ENCODE measurements at places on chromosomes 11 and 22.

DNA sequence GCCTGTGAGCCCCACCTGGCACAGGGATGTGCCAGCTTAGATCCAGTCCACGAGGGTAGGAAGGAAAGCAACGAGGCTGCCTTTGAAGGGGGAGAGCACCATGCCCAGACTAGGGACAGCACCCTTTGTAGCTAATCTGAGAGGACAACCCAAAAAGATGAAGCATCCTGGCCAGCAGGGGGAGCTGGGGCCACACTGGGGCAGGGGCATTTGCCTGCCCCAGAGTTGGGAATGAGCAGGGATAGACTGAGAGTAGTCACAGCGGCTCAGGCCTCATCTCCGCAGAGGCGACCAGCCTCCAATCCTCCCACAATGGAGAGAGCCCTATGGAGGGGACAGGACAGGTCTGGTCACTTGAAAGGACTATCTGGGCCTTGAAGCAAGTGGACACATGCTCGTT lies 16.4 kb downstream of the LMO1 start:
- H3K27ac ChIP-seq: no peak overlapping the region
- DNase-seq: no peak
- H3K4me1 ChIP-seq: peaks cover 16% of the 10 kb centered on the region
- H3K4me3 ChIP-seq: no peak overlapping the region

GRCh38 chr11:130710021-130710420 lies 206.3 kb downstream of the SNX19 start:
- peak overlapping the region; percentile 32 for H3K27ac ChIP-seq
- H3K4me3 ChIP-seq: no peak overlapping the region
- H3K27me3 ChIP-seq: no peaks in the 10 kb centered on the region
- H3K4me1 ChIP-seq: no peaks in the 10 kb centered on the region
- peaks cover 4% of the 10 kb centered on the region for H3K36me3 ChIP-seq

GRCh38 chr11:30552839-30553238 lies 33.3 kb downstream of the MPPED2 start:
- H3K27me3 ChIP-seq: peaks cover 2% of the 10 kb centered on the region
- peaks cover 10% of the 10 kb centered on the region for H3K4me1 ChIP-seq
- H3K27ac ChIP-seq: no peak overlapping the region
- H3K4me3 ChIP-seq: no peak overlapping the region
- DNase-seq: no peak
- H3K36me3 ChIP-seq: no peaks in the 10 kb centered on the region

GRCh38 chr22:38841635-38842034 lies 2.2 kb downstream of the NPTXR start:
- no peak overlapping the region for H3K27ac ChIP-seq
- H3K27me3 ChIP-seq: peaks cover 65% of the 10 kb centered on the region
- H3K36me3 ChIP-seq: no peaks in the 10 kb centered on the region
- H3K4me1 ChIP-seq: peaks cover 4% of the 10 kb centered on the region
- peak overlapping the region; percentile 88 for H3K4me3 ChIP-seq

DNA sequence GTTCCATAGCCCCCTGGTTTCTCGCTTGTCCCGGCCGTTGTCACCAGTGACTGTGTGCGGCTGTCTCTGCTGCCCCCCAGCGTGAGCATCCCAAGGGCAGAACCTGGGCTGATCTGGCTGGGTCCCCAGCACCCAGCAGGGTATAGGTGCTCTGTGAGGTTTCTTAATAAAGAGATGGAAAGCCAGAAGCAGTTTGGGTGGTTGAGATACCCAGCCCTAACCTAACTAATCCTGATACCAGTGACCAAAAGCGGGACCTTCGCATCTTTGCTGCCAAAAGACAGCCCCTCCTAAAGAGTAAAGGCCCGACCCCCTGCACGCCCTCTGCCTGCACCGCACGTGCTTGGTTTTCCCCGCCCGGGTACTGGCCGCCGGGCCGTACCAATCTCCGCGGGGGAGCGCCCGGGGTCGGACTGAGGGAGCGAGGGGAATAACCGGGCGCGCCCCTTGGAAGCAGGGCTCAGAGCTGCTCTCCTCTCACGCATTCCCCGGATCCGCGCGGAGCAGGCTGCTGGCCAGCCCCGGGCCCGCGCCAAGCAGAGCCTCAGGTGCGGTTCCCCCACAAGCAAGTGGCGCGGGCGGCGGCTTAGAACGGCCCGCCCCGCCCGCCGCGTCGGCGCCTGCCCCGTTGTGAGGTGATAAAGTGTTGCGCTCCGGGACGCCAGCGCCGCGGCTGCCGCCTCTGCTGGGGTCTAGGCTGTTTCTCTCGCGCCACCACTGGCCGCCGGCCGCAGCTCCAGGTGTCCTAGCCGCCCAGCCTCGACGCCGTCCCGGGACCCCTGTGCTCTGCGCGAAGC lies at the start of gene DGAT2:
Gene DGAT2 (plus strand): TSS at position 667 of the 797 bp plus-strand sequence. CDS start 214 bp downstream, outside the sequence.
- no peaks in the 10 kb centered on the region for H3K36me3 ChIP-seq
- DNase-seq: peak; percentile 61
- peaks cover 7% of the 10 kb centered on the region for H3K4me1 ChIP-seq
- peaks cover 60% of the 10 kb centered on the region for H3K27me3 ChIP-seq
- H3K4me3 ChIP-seq: peak within 1 kb of the TSS; percentile 78

GRCh38 chr11:121965330-121965729 lies 150.7 kb downstream of the BLID start:
- H3K27ac ChIP-seq: peak overlapping the region; percentile 58
- no peaks in the 10 kb centered on the region for H3K27me3 ChIP-seq
- no peak for DNase-seq
- no peaks in the 10 kb centered on the region for H3K36me3 ChIP-seq
